Stimulated activated CD4-positive, alpha-beta T cell treated with anti-CD3 and anti-CD28 coated beads, TNF-alpha, amount 100 ng/mL, for 4 hours (primary cell): ENCODE measurements at places on chromosomes 5 and 9.

GRCh38 chr5:78295035-78295961, 800 bp upstream of the AP3B1 start:
- DNase-seq = peak; percentile 9

GRCh38 chr9:134010310-134011173, 14.7 kb upstream of the BRD3OS start:
- DNase-seq = no peak

DNA sequence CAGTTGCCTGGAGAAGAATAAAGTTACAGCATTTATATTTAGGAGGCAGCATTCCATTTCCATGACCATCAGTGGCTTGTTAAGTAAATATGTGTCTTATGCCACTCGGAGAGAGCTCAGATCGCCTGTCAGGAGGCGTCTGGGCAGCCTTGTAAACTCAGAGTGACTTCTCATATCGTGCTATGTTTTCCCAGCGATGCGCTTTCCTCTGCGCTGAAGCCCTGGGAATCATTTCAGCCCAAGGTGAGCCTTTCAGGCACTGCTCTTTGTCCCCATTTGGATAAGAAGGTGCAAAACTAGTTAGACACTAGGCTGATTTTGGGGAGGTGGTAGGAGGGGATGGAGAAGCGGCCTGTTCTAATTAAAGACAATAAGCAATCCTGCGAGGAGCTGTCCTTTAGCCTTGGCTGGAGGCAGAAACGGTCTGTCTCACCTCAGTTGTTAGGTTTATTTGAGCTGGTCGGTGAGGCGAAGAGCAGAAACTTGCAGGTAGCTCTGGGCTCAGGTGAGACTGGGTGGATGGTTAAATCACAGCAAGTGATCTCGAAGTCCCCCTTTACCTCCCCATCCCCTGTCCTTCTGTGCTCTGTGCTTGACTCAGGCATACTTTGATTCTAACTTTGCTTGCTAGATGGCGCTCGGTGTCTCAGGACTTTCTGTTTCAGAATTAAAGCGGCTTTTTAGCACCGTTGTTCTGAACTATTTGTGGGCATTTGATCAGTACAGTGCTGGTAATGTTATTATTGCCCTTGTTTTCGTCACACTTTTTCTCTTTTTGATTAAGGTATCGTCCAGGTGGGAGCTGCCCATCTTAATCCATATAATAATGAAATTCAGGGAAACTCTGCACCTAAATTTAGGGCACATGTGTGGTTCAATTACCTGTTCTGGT, 24.6 kb downstream of the NR2F1 start:
- no peak for DNase-seq

DNA sequence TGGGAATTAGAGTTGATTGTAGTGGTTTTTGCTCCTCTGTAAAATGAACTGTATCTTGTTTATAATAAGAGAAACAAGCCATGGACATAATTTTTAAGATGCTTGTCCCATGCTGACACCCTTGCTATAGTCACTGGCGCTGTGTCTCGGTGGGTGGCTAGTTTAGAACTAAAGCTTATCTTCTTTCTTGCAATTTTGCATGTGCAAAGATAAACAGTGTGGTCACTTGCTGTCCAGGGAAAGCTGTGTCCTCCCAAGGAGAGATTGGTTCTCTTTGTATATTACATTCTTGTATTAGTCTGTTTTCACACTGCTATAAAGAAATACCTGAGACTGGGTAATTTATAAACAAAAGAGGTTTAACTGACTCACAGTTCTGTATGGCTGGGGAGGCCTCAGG, 143.8 kb downstream of the MELK start:
- DNase-seq = no peak

DNA sequence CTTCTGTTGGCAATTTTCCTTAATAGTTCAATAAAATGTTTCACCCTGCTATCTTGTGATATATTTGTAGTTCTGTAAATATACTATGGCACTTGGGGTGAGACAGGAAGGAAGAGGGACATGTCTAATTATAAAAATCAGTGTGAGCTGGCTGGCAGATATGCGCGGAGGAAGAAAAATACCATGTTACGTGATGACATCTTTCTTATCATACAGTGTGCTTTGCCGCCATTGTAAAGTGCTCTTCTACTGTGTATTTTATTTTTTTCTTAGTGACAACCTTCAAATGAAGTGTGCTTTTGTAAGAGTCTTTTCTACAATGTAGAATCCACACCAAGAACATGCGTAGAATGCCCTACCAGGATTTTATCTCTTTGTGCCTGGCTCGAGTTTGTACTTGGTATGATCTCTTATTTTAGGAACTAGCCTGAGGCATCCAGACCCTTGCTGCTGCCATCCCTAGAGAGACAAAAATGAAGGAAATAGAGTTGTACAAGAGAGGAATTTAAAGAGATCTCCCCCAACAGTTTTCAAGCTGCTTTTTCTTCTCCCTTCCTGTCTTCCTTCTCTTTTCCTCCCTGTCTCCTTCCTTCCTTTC, 46.7 kb upstream of the RIOK2 start:
- no peak for DNase-seq

DNA sequence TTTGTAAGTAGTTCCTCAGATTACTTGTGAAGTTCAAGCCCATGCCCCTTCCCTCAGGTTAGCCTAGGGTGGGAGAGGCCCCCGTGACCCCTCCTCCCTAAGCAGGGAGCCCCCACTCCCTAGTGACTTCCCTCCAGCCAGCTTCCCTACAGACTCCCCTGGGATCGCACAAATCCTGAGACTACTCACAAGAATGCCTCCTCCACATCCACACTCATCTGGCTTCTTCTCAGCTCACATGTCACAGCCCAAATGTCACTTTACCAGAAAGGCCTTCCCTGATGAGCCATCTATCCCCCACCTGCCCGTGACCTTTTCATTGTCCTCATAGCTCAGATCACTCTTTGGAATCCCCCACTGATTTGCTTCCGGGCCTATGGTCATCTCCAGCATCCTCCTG, 96.7 kb upstream of the ARAP3 start:
- DNase-seq = no peak

- DNase-seq = no peak
Observed at GRCh38 chr5:113495422-113495841, 7.2 kb upstream of the MCC start.

- DNase-seq = no peak
Observed at GRCh38 chr9:90774682-90775081, 26.9 kb upstream of the SYK start.

DNA sequence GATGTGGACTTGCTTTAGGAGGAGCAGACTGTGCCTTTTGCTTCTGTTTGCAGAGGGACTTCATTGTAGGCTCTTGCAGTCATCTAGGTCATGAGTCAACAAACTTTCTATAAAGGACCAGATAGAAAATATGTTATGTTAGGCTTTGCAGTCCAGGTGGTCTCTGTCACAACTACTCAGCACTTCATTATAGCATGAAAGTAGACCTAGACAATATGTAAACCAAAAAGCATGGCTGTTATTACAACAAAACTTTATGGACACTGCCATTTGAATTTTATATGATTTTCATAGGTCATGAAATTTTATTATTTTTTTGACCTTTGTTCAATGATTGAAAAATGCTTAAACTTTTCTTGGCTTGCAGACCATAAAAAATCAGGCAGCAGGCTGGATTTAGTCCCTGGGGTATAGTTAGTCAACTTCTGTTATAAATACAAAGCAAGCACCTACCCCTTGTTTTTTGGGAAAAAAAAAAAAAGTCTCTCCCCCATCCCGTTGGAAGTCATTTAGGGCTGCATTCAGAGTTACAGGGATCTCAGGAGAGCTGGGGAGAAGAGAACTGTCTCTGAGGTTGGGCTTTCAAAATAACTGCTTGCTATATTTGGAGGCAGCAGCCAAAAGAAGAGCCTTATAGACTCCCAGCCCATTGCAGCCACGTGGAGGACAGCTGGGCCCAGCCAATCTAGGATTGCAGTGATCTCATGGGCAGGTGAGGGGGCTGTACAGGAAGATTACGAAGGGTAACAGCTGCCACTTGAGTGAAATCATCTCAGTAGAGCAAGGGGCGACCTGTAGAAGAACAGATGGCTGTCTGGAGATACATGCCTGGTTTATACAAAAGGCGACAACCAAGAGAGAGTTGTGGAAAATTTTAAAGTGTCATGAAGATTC, 136.6 kb upstream of the TNC start:
- no peak for DNase-seq
